ENCODE measurements at places on chromosomes 11 and 22.
A peak's percentile ranks its signal among the peaks of the same experiment; 100 is the strongest.

GRCh38 chr11:77191429-77191822 lies 63.4 kb downstream of the MYO7A start:
- no peak for DNase-seq

GRCh38 chr22:27420817-27421361 lies 380.7 kb downstream of the MN1 start:
- peak; percentile 15 for DNase-seq

GRCh38 chr11:36868380-36868779 lies 270.3 kb upstream of the RAG2 start:
- DNase-seq: no peak

DNA sequence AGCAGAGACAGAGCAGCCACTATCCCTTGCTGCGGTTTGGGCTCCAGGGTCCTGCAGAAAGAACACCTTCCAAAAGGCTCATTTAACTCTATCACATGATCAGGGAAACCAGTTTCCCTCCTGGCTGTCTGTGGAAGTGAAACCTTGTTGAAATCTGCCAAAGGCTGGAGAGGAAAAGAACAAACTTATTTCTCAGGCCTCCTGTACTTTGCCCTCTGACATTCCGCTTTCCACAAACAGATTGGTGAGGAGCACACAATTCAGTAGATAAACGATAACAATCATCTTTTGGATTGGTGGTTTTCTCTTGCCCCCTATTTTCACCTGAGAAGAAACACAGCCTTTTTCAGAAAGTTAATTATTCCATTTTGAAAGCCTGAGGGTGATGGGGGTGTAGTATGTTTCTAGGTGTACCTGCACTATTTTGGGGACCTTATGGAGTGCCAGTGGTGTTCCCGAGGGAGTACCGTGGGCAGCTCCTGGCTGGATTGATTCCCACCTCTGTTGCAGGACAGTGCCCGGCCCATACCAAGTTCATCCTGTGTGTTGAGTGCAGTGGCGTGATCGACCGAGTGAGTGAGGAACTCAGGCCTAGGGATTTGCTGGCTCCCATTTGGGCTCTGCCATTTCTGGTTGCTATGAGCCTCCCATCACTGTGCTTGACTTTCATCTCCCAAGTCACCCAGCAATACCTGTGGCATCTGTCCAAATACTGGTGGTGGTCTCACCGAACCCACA lies 102.0 kb downstream of the TBC1D22A start:
- DNase-seq: no peak

DNA sequence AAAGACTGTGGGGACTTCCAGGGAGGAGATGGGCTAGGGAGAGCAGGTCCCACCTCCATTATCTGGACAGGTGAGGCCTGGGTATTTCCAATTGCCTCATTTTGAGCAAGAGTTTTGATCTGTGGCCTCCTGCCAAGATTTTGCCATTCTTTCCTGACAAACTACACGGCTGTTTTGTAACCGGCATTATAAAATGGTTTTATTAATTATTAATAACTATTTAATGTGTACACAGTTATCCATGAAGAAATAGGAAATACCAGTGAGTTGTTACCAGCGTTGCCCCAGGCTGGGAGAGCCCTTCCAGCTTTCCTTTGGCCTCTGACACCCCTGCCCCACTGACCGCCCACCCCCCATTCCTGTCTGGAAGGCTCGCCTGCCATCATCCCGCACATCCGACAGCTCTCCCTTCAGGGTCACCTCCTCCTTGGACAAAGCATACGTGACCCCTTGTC lies 14.9 kb upstream of the SEC14L3 start:
- DNase-seq: no peak

DNA sequence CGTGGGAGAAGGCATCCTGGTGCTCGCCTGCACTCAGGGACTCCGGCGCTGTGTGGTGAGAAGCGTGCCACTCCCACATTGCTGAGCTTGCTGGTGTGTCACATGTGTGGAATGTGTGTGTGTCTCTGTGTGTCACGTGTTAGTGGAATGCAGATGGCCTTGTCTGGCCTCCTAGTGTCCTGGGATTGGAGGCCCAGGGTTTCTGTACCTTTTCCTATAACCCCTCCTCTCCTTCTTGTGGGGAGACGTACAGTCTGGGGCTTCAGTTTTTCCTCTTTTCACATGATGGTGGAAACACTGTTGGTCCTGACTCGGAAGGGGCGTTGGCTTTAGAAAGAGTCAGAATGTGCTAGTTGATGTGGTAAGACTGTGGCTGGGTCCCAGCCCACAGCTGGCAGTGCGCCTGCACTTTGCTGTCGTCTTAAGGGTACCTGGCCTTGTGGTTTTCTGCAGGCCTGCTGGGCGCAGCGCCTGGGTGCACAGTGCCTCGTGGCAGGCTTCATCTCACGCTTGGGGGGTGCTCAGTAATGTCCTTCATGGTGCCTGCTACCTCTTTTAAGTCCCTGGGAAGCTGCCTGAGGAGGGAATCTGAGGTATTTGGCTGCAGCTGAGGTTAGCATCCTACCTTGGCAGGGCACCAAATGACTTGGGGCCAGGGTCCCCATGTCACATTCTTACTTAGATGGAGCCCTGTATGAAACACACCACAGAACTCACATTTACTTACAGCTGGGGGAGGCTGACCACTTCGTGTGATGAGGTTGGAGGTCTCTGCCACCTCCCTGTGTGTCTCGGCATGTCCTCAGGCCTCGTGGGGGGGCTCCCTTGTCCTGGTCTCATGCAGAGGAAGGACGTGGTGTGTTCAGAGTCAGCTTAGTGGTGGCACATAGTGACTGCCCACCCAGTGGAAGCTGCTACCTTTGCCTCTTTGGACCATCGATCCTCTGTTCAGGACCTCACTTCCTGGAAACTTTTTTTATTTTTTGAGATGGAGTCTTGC lies 61.9 kb downstream of the MED15 start:
- DNase-seq: peak; percentile 86

DNA sequence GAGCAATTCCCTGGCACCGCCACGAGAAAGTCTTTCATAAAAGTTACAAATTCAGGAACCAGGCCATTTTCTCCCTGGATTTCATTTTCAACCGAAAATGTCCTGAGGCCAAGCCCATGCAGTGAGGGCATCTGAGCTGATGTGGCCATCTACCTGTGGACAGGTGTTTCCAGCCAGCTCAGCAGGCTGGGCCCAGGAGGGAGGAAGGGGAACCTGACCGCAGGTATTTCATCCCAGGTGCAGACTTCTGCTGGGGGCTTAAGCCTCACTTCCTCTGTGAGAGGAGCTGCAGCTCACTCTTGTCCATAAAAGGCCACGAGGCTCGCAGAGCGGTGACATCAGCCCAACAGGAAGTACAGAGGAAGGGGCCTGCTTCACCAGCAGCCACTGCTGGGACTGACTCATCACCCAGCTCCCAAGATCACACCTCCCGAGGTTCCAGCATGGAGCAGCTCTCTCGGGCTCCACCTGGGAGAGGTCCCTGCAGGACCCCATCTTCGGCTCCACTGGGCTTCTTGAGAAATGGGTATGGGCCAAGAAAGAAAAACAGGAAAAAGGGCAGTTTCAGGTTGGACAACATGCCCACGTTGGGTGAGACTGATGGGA lies 56.4 kb downstream of the MYH9 start:
- peak; percentile 80 for DNase-seq

GRCh38 chr22:45164270-45165088 lies 754 bp downstream of the NUP50 start:
- peak; percentile 62 for DNase-seq

- peak; percentile 25 for DNase-seq
These were observed 116.6 kb downstream of the PLEKHA7 start for GRCh38 chr11:16897470-16898061.

DNA sequence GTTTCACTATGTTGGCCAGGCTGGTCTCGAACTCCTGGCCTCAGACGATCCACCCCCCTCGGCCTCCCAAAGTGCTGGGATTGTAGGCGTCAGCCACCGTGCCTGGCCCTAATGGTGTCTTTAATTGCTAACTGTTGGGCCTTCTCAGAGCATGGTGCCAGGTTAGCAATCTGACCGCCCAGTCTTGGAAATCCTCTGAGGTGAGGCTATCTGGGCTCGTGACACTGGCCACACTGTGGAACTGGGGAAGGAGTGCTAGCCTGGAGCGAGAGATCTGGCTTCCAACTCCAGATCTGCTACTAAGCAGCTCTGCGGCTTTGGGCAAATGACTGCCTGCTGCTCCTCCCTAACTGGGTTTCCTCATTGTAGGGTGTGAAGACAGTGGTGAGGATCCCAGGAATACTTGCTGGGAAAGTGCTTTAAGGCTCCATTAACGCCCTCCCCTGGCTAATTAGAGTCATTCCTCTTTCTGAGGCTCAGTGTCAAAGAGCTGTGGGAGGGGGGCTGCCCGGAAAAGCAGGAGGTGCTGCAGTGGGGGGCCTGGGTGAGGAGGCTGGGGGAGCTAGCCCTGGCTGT lies 35.4 kb downstream of the CHRDL2 start:
- DNase-seq: no peak

DNA sequence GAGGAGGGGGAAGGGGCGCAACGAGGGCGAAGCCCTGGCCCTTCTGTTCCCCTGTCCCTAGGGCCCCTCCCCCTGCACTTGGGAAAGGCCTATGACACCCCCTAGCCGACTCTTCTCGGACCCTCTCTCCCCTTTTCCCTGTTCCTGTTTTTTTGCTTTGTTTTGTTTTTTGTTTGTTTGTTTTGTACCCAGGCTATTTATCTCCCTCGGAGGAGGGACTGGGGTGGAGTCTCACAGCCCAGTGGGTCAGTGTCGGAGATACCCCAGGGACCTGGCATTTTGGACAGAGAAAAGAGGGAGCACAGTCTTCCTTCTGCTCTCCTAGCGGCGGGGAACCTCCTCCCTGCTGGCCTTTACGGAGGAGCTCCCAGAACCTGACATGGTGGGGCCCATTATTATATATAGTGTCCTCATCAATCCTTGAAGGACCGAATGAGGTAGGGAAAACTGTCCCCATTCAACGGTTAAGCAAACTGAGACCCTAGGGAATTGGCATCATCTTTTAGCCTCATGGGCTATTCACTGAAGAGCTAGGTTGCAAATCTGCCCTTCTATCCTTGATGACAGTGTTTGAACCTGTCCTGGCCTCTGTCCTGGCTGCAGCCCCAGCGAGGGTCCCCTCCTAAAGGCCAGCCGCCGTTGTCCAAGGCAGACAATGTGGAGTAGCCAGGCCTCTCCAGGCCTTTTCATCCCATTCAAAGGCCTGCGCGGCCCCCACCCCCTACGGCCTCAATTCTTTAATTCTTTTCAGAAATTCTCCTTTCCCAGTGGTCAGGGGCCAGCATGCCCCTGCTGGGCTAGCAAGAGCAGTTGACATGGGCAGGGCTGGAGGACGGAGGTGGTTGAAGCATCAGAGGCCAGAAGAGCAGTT lies 911 bp downstream of the EMID1 start:
- peak; percentile 43 for DNase-seq

GRCh38 chr11:45369313-45369712 lies 83.2 kb upstream of the SYT13 start:
- no peak for DNase-seq

DNA sequence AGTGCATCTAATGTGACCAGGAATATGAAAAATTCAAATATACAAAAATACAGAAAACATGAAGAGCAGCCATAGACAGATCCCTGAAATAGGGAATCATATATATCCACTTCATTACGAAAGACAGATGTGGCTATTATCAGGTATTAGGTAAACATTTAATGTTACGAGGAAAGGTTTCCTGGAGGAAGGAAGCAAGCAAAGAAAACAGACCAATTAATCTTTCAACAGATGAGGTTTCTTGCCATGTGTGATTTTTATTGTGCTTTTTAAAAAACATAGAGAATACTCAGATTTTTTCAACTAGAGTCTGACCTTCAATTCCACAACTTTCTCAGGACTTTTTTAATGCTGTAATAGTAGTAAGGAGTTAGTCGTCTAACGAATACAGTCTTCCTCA lies 24.3 kb upstream of the GAB2 start:
- DNase-seq: no peak

GRCh38 chr11:57395905-57396623 lies 5.6 kb upstream of the PRG2 start:
- peak; percentile 97 for DNase-seq

- peak; percentile 82 for DNase-seq
These were observed 392.2 kb downstream of the ETS1 start for GRCh38 chr11:128195057-128195751.

DNA sequence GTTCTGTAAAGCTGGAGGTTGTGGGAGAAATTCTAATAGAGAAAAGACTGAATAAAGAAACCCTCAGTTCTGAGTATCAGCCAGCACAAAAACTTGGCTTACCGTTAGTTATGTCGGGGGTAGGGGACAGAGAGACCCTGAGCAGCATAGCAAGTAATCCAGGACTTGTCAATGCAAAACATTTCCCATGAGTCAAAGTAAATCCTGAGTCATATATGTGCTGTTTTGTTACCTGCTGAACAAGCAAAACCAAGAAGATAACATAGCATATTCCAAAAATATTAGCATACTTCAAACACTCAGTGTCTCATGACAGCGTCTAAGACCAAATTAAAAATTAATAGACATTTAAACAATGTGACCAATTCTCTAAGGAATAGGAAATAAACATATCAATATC lies 75.1 kb upstream of the LUZP2 start:
- DNase-seq: no peak

- no peak for DNase-seq
These were observed 1239.2 kb downstream of the FAM181B start for GRCh38 chr11:81494431-81494830.

- DNase-seq: peak; percentile 55
These were observed 2.4 kb upstream of the ARSA start for GRCh38 chr22:50630376-50630775.

GRCh38 chr11:122404571-122404970 lies 251.0 kb upstream of the UBASH3B start:
- peak; percentile 47 for DNase-seq

DNA sequence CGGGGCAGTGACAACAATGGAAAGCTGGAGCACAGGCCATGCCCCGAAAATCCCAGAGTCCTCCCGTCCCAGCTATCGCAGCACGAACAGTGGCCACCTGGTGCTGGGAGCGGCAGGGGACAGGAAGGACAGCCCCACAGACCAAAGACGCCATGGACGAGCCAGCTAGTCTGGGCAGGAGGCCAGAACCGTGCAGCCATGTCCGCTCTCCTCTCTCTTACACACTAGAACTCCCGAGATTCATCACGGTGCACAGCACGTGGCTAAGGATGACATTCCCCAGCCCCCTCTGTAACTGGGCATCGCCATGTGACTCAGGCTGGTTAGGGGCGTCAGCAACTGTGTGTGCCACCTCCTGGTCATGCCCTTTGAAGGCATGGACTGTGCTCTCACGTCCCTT lies 4.6 kb downstream of the CDPF1 start:
- no peak for DNase-seq

- peak; percentile 44 for DNase-seq
These were observed 463 bp downstream of the RAD9A start for GRCh38 chr11:67392183-67392715.

Measured in hematopoietic multipotent progenitor cell treated with erythropoietin and hydrocortisone succinate and interleukin-3 and kit ligand, for 6 days (in vitro differentiated cells).